ENCODE measurements at places on chromosomes 7 and 10. TPM values are rescaled to one million over a fixed set of nuclear protein-coding genes. Genes with fewer than 3 reads are reported as not detected.

LRRC4 gene
- not detected for total RNA-seq

AGMO gene
- total RNA-seq, result 1.0 TPM

AEBP1 gene
- total RNA-seq, result not detected

RBP4 gene
- not detected for total RNA-seq

CLDN4 gene
- total RNA-seq, result not detected

IDI2 gene
- 0.08 TPM for total RNA-seq

ATOH7 gene
- 0.11 TPM for total RNA-seq

SYCE1 gene
- not detected for total RNA-seq

C10orf67 gene
- total RNA-seq, result not detected

ERVW-1 gene
- not detected for total RNA-seq

TAS2R4 gene
- 0.32 TPM for total RNA-seq

NPY gene
- total RNA-seq, result not detected

PPP1R9A gene
- total RNA-seq, result 3.5 TPM

CHCHD1 gene
- 46.8 TPM for total RNA-seq

CARD11 gene
- total RNA-seq, result not detected

CALCR gene
- 0.08 TPM for total RNA-seq

TTYH3 gene
- total RNA-seq, result 169 TPM
